NCI-H82 (cell line): ENCODE measurements at places on chromosomes 3 and 15.

DNA sequence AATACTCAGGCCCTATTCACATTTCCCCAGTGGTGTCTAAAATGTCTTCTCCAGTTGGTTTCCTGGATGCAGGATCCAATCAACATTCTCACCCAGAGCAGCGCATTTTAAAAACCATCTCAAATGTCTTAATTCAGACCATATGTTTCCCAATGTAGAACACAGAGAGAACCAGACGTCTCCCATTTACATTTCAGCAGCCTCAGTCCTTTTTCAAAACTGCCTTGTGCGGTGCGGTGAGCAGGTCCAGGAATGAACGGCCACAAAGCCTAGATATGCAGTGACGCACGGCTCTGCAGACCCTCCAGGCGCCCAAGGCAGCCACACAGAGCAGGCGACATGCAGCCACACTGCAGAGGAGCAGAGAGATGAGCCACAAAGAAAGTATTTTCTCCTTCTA is 66.1 kb upstream of the MEX3B start:
- no peak for DNase-seq

- DNase-seq, result no peak
Measured at GRCh38 chr15:93360976-93361375, 272.0 kb upstream of the RGMA start.

DNA sequence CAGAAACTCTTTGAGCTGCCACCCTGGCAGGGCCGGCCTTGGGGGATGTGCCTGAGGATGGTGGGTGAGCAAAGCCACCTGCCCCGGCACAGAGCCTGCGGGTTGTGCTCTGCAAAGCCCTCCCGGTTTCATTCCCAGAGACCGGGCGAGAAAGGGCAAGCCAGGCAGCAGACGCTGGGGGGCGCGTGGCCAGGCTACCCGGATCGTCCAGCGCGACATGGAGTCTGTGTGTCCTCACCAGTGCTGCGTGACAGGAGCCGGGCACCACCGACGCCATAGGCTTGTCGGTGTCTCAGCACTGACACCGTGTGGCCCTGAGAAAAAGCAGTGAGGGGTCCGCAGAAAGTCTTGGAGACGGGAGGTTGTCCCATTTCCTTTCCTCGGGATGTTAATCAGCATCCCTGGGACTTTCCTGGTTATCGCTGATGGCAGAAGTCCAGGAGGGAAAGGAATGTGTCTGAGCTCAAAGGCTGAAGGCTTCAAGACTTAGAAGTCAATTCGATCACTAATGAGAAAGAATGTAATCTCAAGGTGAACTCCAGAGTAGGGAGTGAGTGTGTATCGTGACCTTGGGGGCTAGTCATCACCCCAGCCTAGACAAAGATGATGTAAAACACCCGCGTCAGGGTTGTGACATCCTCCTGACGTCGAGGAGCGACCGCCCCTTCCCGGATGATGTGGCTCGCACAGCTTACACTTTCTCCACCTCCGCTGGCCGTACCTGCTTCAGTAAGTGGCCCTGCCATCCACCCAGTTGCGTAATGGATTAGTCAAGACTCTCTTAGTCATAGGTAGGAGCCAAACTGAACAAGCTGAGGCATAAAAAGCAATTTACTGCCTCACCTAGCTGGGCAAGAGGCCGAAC is 36.3 kb upstream of the PLA2G4E start:
- DNase-seq, result peak; percentile 93

DNA sequence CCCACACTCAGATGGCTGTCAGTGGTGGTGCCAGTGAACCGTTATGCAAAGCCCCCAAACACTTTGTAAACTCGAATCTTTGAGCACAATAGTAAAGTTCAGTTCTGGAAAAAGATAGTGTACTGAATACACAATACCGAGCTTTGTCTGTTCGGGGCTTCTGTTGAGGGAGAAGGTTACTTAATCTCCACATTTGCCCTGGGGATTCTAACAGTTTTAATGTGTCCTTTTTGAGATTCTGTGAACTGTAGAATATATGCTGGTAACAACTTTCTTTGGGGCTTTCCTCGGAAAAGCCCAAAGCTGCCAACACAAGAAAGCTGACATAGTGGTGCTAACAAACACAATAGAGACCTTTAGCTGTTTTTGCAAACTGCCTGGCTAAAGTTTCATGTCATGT is 686.5 kb downstream of the ROBO1 start:
- no peak for DNase-seq

DNA sequence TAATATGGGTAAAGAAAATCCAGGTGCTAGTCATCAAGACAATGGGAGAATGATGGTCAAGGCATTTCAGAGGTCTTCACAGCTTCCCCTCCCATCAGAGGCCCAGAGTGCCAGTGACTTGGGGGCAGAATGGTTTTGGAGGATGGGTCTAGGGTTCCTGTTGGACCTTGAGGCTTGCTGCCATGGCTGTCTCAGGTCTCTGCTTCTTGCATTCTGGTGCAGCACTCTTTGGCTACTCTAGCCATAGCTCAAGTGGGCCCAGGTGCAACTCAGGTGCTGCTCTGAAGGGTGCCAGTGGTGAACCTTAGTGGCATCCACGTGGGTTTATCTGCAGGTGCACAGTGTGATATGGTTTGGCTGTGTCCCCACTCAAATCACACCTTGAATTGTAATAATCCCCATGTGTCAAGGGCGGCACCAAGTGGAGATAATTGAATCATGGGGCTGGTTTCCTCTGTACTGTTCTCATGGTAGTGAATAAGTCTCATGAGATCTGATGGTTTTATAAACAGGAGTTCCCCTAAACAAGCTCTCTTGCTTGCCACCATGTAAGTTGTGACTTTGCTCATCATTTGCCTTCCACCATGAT is 48.5 kb upstream of the PEX5L start:
- peak; percentile 38 for DNase-seq

GRCh38 chr3:28198161-28198560 is 43.3 kb upstream of the CMC1 start:
- DNase-seq, result no peak

- no peak for DNase-seq
Measured at GRCh38 chr3:161987933-161988332, 491.3 kb downstream of the OTOL1 start.

DNA sequence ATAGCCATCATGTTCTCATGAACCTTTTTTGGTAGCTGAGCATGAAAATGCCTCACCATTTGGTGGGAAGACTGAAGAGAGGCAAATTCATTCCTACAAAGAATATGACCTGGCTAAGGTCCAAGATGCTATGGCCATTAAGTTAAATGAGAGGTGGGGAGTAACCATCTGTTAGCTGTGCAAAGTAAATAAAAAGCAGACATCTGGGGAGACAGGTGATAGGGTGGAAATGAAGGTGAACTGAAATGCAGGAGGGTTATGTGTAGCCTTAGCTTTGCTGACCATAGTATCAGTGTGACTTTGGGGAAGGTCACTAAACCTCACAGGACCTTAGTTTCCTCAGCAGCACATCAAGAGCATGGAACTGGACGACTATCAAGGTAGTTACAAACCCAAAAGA is 111.0 kb upstream of the STRIT1 start:
- DNase-seq, result no peak

DNA sequence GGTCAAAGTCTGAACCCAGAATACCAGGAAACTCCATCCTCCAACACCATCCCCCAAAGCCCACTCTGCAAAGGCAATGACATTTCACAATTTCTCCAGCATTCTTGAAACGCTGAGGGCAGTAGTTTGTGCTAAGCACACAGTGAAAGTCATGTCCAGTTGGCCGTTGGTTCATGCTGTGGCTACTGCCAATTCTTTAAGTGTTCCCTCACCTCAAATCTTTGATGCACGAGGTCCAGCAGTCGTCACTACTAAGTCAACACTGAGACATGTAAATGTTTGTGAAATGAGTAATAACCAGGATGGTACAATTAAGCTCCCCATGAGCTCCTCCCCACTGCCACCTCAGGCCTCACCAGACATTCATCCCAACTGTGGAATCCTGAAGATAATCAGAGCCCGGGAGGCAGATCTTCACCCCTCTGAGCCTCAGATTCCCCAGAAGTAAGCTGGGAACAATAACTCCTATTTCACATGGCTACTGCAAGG is 7.0 kb downstream of the SUCLG2 start:
- no peak for DNase-seq

- no peak for DNase-seq
Measured at GRCh38 chr3:143334231-143334630, 214.7 kb downstream of the CHST2 start.

DNA sequence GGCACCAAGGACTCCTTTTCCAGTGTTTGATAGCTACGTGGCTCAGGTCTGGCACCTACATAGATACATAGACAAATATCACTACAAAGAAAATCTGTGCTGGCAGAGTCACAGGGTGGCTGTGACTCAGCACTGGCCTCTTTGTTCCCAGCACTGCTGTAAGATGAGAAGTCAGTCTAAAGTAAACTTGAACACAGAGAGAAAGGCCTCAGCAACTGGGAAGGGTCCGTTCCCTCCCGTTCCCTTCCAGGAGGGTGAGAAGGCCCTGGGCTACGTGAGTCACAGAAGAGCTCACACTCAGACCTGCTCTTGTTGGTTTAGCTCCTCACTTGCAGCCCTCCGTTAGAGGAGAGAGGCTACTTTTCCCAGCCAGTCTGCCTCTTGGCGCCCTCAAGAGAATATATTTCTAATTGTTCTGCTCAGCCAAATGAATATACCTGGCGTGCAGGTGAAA is 23.1 kb downstream of the ANXA2 start:
- peak; percentile 21 for DNase-seq

DNA sequence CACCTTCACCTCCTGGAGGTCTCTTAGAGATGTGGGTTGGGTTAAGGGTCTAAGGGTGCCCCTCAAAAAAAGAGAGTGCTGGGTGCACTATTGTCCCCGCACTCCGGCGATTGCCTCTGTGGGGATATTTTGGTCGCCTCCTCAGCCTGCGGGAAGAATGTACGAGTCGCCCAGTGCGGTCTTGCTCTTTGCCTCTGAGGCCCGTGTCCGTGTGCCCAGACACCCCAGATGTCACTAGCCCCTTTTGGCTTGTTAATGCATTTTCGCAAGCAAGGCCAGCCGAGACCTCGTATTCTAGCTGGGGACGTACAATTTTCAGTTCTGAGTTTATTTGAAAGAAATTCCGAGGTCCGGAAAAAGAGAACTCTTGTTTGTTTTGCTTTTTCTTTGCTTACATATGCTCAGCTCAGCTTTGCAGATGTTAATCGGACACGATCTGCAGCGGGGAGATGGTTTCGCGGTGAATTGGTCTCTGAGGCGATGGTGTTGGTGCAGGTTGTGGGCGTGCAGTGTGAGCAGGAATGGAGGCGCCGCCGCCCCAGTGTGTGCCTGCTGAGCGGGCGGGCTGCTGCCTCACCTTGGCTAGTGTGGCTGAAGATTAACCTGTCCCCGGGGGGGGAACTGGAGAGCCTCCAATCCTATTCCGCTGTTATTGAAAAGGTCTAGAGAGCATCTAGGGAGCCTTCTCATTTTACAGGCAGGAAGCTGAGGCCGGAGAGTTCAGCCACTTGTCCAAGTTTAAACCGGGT is 1.4 kb downstream of the ST6GAL1 start:
- peak; percentile 66 for DNase-seq

DNA sequence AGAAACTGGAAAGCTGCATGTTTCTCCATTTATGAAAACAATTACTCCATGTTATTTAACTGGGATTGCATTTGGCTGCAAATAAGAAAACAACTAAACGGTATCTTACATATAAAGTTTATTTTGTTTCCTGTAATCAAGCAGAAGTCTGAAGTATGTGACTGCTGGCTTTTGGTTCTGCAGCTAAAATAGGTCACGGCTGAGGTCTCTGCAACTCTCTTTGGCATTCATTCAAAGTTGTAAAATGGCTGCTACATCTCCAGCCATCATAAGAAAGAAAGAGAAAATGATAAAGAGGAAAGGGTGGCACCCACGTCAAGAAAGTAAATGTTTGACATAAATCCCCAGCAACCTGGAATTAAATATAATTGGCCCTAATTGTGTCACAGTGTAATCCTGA is 406.1 kb downstream of the TBC1D5 start:
- no peak for DNase-seq

DNA sequence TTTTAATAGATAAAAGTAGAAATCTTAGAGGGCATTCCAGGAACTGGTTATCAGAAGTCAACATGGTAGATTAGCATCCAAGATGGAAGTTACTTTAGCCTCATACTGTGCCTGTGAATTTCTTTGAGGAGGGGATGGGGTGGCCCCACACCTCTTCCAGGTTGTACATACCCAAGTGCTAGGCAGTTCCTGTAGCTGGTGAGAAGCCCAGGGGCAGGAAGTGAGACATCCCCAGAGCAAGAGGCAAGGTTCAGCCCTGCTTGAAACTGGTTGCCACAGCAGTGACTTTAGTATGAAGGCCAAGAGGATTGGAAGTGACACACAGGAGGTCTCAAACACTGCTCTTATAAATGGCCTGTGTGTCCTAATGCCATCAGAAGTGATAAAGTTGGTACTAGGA is 11.9 kb downstream of the GTPBP8 start:
- no peak for DNase-seq

GRCh38 chr3:129460572-129460971 is 20.5 kb downstream of the IFT122 start:
- DNase-seq, result no peak

DNA sequence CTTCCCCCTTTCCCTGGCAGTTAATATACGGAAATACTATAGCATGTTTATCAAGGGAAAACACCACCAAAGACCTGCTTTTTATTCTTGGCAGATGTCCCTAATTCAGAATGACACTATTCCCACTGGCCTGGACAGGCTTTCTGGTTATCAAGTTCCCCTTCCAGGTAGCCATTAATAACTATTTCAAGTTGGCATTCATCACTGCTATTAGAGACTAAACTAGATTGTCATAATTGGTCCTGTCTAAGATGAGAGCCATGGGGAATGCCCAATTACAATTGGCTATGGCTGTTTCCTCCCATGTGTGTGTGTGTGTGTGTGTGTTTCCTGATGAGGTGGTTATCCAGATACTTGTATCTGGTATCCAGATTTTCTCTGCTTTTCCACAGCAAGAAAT is 608.1 kb downstream of the SQOR start:
- DNase-seq, result no peak

GRCh38 chr15:60740787-60741354 is 261.9 kb upstream of the ICE2 start:
- DNase-seq, result no peak

DNA sequence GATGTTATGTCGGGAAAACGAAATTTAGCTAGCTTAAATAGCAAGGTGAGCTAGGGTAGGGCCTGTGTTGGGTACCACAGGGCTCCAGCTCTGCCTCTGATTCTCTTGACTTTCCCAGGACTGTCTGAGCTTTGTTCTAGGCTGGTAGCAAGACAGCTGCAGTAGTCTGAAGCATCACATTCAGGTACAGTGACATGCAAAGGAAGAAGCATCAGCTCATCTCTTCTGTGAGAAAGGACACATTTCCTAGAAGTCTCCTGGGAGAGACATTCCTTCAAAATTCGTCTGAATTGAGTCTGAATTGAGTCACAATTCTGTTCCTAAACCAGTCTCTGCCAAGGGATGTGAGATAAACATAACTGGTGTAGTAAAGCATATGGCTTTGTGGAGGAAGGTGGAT is 8.5 kb upstream of the UBXN7 start:
- no peak for DNase-seq

- no peak for DNase-seq
Measured at GRCh38 chr3:24123596-24123995, 178.5 kb downstream of the NR1D2 start.
